ENCODE measurements at places on chromosomes 2 and 18.

DNA sequence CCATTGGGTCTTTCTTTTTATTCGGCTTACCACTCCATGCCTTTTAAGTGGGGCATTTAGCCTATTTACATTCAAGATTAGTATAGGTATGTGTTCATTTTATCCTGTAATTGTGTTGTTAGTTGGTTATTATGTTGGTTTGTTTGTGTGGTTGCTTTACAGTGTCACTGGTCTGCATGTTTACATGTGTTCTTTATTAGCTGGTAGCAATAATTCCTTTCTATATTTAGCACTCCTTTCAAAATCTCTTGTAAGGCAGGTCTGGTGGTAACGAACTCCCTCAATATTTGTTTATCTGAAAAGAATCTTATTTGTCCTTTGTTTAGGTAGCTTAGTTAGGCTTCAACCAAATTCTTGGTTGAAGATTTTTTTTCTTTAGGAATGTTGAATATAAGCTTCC, 68.7 kb upstream of the XDH start:
- DNase-seq: no peak

DNA sequence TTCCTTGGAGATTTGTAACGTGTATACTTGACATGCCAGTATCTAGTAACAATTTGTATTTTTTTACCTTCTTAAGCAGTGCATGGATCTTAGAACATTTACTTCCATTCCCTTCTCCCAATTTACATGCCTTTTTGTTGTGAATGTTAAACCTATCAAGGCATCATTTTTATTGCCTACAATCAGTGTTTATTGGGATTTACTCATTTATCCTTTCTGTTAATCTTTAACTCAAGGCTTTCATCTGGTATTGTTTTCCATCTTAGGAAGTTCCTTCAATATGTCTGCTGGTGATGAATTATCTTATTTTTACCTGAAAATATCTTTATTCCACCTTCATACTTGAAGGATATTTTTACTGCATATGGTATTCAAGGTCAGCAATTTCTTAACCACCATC, 88.5 kb upstream of the EMILIN2 start:
- DNase-seq: no peak

DNA sequence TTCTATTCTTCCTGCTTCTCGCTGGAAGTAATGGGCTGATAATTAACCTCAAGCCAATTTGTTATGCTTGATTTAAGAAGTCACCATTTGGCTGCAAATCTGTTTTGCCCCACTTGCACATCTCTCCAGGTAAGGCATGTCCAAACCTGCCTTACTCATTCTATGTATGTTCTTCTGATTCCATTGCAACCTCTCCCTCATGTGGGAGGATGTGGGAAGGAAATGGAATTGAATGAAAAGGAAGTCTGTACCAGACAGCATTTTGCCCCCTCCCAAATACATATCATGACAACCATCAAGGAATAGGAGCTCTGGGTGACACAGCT, 131.7 kb downstream of the NRP2 start:
- no peak for DNase-seq

DNA sequence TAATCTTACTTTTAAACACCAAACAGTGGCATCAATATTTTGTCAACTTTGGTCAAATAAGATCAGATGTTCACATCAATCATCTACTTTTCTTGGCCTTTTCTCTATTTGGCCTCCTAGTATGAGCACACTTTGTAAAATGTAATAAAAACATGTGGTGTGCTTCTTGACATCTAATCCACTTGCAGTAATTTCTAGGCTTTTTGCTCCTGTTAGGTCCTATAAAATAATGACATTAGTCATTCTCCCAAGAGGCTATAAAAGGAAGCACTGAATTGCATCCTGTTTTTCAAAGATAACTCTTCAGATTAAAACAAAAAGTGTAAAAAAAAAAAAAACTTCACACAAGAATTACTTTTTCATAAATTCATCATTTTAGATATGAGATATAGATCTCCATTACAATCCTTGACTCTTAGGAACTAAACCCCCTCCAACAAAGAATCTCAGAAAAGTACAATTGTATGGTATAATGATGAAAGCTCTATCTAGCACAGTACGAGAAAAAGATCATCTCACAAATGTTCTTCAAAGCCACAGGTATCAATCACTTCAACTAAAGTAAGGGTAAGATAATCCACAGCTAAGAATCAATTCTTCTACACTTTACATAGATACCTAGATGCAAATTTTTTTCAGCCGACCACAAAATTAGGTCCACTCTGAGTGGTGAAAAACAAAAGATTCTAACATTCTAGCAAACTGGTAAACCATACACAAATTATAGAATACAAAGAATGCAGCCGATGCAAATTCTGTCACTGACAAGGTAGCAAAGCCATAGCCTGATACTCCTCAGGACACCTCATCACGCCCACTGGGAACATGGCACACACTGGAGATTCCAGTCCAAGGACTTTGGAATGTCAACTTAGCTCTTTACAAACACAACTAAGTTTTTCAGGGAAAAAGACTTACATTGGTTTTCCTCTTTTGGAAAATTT, 2.7 kb downstream of the BCL2 start:
- no peak for DNase-seq

DNA sequence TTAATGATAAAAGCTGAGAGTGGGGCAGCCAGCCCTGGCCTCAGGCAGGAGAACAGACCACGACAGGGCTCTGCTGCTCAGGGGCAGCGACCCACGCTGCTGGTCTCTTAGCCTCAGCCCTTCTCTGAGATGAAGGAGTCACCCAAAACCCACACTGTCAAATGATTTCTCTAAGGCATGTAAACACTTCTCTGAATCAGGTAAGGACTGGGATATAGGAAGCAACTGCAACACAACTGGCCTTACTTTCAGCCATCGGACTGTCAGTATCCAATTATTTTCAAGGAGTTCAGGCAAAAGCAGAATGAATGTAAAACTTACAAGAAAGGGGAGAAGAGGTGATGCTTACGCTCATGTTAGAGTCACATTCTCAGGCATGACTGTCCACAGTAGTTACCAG, 21.8 kb downstream of the ERFE start:
- no peak for DNase-seq
